NCI-H187 (cell line): ENCODE measurements at places on chromosomes 11 and 22.

DNA sequence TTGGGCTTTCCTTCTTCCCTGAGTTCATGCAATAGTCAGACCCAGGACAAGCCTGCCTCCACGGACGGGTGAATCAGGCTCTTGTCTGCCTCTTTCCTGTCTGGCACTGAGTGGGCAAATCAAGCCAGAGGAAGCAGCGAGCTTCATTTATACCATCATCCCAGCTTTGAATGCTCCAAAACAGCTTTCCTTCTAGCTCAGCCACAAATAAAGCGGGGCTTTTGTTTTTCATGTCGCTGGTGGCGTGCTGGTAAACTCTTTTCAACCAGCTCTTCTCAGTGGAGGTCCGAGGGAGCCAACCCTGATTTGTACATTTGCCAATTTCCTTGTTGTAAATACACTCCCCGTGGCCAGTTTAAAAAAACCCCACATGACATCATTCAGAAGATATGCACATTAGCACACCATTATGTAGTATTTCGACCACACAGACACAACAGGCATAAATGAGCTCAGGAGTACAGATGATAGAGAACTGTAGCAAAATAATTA, 8.6 kb downstream of the C11orf91 start:
- DNase-seq = no peak

DNA sequence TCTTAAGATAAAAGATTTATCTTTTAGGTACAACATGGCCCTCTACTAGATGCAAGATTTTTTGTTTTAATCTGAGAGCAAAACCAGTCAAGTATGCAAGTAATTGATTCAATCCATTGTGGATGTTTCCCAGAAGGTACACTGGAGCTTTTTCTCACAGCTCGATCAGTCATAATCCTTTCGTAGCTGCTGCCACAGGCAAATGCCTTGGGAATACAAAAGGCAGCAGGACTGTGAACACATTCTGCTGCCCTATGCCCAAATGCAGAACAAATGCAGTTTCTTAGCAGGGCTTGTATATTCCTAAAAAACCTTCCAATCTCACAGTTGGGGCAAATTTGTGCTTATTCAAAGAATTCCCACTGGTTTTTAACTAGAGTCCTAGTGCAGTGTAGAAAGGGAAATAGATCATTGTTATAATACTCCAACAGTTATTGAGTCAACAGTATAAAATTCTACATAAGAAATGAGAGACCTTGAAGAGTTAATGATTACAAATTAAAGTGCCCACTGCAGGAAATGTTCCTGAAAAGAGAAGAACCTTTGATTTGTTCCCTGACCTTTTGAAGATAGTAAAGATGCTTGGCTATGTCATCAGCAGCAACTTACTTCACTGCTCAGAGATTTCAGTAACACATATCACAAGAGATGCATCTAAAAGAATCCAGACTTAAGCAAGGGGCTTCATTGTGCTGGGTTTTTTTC, 14.1 kb downstream of the LPXN start:
- DNase-seq = no peak

DNA sequence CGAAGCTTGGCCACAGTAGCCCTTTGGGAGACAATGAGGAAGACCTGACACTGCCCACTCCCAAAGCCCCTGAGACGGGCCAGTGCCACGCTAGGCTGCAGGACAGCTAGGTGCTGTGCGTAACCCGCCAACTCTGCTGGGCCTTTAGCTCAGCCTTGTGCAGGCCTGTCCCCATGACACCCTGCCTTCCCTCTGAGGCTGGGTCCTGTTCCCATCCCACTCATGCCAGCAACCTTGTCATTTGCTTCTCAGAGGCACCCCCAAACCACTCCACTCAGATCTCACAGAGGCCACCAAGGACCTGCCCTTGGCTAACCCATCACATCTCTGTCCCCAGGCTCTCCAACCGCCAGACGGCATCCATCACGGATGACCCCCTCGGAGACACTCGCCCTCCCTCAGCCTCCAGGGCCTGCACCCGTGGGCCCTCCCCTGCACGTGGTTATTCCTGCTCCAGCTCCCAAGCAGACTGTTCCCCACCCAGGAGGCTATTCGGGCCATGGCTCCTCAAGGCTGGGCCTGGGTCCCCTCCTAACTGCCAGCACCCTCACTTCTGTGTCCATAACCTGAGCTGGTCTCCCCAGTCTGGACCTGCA, 11.1 kb downstream of the CELSR1 start:
- DNase-seq = no peak

- no peak for DNase-seq
These were observed 91.5 kb downstream of the MIAT start for GRCh38 chr22:26748845-26749244.

- DNase-seq = no peak
These were observed 72.1 kb upstream of the TCF20 start for GRCh38 chr22:42342426-42343120.

GRCh38 chr11:20097319-20098221, 62.7 kb downstream of the DBX1 start:
- DNase-seq = no peak

DNA sequence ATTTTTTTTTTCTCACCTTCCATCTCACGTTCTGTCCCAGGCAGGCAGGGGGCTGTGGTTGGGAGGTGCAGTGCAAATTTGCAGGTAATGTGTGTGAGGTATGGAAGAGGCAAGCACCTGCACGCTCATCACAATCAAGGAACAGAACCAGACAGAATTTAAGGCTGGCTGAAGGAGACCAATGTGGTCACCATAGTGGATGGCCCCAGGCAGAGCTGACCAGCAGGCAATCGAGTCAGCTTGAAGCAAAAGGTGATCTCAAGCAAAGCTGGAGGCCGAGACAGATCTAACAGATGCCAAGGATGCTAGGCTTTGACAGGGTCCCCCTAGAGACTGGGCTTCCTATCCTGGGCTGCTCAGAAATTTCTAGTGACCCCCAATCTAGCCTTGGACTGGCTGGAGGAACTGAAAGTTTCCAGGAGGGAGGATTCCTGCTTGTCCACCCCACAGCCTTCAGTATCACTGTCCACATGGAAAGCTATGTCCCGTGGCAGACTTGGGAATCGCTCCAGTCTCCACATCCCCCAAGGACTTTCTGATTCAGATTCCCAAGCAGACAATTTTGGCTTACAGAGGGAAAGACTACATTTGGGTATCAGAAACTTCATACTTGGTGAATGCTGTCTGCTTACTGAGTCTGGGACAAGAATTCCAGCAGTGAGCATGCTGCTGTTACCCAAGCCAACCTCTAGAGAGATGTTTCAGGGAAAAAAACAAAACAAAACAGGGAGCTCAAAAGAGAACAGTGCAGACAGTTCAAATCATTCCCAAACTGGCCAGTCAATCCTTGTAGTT, 9.0 kb upstream of the MICAL3 start:
- DNase-seq = no peak

DNA sequence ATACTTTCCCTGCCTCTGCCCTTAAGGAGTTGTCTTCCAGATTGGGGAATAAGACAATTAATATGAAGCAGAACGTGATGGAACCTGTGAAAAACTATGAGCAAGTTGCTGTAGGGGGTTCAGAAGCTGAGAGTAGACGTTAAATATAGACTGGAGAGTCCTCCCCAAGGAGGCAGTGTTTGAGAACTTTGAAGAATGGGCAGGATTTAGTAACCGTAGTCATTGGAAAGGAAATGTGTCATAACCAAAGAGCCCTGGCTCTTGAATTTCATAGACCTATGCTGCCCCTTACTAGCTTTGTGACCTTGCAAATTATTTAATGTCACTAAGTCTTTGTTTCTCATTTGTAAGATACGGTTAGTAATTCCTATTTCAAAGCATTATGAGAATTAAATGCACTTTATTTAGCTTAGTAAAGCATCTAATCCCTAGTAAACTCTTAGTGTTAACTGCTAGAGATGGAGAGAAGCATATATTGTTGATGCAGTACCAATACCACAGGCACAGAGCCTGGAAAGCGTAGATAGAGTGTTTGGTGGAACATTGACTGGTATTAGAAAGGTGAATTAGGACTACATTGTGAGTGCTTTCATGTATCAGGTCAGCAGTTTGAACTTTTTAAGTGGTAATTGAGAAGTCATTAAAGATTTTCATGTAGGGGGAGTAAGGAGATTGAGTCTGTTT, 54.1 kb downstream of the MCAM start:
- DNase-seq = no peak

- no peak for DNase-seq
These were observed 46.9 kb upstream of the OR4B1 start for GRCh38 chr11:48169717-48170116.

DNA sequence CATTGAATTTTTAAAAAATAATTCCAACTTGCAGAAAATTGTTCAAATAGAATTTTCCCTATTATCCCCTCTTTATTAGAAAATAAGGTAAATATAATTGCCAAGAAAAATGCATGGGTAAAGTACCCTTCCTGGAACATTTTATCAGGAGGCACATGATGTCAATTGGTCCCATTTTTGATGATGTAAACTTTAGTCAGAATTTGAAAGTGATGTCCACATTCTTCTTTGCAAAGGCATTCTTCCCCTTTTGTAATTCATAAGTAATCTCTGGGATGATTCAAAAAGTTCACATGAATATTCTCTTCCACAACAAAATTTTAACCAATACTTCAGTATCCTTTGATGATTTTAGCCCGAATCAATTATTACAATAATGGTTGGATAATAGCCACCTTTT, 86.9 kb upstream of the ANO3 start:
- DNase-seq = no peak

- no peak for DNase-seq
These were observed 23.1 kb upstream of the TP53I11 start for GRCh38 chr11:44973632-44974401.

DNA sequence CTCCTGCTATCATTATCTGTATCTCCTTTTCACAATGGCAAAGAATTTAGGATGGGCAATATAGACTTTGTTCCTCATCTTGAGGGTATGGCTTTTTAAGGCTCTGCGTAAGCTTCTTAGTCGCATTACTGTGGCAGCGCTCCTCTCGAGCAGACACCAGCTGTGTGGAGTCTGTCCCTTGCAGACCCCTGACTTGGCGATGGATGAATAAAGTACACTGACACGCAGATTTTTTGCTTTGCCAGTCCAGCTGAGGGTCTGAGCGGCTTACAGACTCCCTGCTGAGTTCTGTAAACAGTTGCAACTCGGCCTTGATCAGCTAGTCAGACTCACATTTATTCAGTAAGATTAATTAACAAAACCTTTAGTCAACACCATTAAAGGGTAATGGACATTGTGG, 390.0 kb upstream of the CNTN5 start:
- DNase-seq = no peak

- DNase-seq = no peak
These were observed 302.8 kb downstream of the FAT3 start for GRCh38 chr11:92527467-92527866.

- no peak for DNase-seq
These were observed 322.1 kb downstream of the BLID start for GRCh38 chr11:121793916-121794315.

GRCh38 chr22:40024201-40025061, 29.7 kb downstream of the FAM83F start:
- DNase-seq = no peak

DNA sequence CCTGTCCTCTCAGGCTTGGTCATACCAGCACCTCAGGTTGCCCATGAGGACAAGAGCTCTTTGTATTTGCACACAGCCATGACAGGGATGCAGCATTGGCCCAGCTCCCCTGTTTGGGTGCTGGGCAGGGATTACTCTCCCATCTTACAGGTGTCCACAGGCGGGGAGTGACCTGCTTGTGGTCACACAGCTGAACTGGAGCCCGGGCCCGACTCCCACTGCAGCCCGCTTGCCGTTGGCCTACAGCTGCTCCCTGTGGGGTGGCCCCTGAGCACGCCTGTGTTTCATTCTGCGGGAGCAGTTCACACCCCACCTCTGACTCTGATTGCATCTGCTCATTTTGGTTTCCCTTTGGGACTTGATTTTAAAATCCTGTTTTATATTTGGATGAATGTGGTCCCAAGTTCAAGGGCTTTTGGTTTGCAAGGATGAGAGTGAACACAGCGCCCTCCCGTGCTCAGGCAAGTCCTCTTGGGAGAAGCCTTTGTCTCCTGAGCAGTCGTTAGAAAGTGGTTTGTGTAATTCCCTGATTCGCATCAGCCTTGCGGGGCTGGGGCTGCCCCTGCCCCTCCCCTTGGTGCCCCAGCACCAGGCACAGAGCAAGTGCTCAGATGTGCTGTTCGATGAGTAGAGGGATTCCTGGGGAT, 9.3 kb downstream of the PICK1 start:
- no peak for DNase-seq

GRCh38 chr11:2836315-2837095, 49.1 kb downstream of the CDKN1C start:
- no peak for DNase-seq

- DNase-seq = no peak
These were observed 2.7 kb upstream of the ARHGAP42 start for GRCh38 chr11:100684101-100685065.

DNA sequence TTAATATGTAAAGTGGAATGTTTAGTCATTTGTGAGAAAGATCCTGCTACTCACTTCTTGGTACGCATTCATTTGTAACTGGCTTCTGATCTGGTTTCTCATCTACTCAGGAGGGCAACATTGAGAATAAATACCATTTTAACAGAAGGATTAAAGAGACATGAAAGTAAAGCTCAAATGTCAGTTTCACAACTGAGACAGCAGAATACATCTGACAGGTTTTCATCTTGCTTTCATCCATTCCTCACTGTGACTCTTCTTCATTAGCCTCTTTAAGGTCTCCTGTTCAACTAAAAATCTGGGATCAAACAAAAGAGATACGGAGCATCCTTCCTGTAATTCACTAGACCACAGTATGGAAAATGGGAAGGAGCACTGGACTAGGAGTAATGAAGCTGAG, 31.4 kb upstream of the CCDC89 start:
- DNase-seq = no peak

DNA sequence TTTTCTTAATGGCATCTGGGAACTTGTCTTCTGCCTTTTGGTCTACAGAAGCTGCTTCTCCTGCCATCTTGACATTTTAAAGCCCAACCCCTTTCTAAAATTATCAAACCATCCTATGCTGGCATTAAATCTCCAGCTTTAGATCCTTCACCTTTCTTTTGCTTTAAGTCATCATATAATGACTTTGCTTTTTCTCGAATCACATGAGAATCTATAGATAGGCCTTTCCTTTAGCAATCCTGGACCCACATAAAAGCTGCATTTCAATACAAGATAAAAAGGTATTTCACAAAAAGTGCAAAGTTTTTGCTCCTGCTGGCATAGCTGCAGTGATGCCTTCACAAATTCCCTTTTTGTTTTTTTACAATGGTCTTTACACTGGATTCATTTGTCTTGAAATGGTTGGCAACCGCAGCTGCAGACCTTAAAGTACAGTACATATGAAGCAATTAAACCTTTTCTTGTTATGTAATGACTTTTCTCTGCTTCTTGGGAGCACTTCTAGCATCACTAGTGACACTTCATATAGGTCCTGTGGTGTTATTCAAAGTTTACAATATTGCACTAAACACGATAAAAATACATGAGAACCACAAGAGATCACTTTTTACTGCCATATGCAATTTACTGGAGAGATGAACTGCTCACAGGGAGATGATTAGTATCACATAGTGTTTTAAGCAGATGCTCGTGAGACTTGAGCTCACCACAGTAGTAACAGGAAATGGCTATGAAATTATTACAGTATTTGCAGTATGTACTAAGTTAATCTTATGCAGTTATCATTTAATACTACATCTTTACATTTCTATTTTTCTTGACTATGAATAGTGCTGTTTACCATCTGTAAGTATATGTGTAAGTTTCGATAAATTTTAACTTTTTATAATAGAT, 41.6 kb downstream of the ACER3 start:
- no peak for DNase-seq

GRCh38 chr11:106202935-106203620, 125.6 kb downstream of the AASDHPPT start:
- DNase-seq = no peak
